KG1 (cell line): ENCODE measurements at places on chromosomes 3 and 15.

DNA sequence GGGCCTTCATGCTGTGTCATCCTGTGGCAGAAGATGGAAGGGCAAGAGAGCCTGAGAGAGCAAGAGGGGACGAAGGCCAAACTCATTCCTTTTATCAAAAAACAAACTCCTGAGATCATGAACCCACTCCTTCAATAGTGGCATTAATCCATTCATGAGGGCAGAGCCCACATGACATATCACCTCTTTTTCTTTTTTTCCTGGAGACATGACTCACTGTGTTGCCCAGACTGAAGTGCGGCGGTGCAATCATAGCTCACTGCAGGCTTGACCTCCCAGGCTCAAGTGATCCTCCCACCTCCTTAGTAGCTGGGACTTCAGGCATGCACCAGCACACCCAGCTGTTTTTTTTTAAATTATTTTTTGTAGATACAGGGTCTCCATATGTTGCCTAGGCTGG lies 92.0 kb upstream of the RNU6-1 start:
- DNase-seq, result no peak

GRCh38 chr3:127831723-127832172 lies 9.4 kb upstream of the MGLL start:
- DNase-seq, result peak; percentile 42

- no peak for DNase-seq
These were observed 23.9 kb downstream of the SEC22C start for GRCh38 chr3:42557854-42558253.

- DNase-seq, result no peak
These were observed 88.4 kb downstream of the LMLN start for GRCh38 chr3:198048445-198048844.

GRCh38 chr3:50453907-50454306 lies 49.5 kb downstream of the CACNA2D2 start:
- DNase-seq, result no peak

GRCh38 chr3:139308560-139308959 lies 35.3 kb upstream of the MRPS22 start:
- DNase-seq, result no peak

GRCh38 chr15:40511093-40511471 lies 40.3 kb downstream of the CHST14 start:
- no peak for DNase-seq

- DNase-seq, result no peak
These were observed 3.6 kb downstream of the TAGLN3 start for GRCh38 chr3:112002096-112002971.

- no peak for DNase-seq
These were observed 26.9 kb upstream of the AKAP13 start for GRCh38 chr15:85353516-85353915.

DNA sequence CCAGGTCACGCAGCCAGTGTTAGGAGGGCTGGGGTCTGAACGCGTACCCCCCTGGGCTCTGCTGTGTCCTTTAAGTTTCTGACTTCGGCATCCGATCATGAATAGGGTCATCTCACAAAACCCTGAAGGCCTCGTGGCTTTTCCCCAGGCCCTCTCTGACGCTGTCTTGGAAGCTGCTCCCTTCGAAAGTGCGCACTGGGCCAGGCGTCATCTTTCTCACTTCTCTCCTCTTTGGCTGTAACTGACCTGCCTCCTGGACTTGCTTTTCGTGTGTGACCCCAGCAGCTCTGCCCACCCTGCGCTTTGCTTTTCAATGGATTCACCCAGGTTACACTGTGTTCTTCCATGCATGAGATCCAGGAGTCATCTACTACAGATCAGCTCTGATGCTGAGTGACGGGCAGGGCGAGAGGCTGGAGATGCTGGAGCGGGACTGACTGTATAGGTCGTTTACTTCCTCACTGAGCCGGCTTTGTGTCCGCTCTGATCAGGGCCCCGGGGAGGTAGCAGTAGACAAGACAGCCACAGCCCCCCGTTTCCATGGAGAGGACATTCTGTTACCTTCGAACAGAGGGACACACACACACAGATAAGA lies 45.0 kb upstream of the PCSK6 start:
- no peak for DNase-seq

GRCh38 chr3:17579289-17580031 lies 163.0 kb downstream of the TBC1D5 start:
- DNase-seq, result no peak

- DNase-seq, result no peak
These were observed 113.1 kb downstream of the ABI3BP start for GRCh38 chr3:100880072-100880471.

DNA sequence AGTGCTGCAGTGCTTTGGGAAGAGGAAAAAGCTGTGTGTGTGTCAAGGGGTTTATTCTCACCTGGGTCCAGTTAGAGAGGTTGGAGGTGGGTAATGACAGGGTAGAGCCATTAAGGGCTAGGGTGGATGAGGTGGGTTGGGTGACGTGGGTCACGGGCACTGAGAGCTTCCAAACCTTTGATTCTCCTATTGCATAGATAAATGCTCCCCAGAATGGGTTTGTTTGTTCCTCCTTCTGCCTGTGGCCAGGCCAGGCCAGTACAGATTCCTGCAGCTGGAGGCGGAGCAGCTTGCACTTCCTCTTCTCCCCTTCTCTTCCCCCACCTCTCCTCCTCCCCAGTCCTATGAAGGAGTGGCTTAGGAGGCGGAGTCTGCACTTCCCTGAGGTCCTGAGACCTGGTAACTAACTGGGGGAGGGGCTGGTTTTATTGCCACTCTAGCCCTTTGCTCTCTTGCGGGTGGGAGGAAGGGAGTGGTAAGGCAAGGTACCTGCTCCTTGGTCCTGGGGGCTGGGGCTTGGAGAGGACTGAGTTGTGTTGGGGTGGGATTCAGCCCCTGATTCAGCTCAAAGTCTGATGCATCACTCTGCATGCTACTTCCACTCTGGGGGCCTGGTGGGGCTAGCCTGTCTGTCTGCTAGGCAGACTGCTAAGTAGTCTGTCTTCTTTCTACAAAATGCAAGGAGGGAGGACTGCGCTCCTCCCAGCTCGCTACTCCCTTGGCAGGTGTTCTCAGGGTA lies 3.5 kb downstream of the SPINT1 start:
- peak; percentile 71 for DNase-seq

- no peak for DNase-seq
These were observed 161.8 kb downstream of the EDEM1 start for GRCh38 chr3:5349343-5349742.

DNA sequence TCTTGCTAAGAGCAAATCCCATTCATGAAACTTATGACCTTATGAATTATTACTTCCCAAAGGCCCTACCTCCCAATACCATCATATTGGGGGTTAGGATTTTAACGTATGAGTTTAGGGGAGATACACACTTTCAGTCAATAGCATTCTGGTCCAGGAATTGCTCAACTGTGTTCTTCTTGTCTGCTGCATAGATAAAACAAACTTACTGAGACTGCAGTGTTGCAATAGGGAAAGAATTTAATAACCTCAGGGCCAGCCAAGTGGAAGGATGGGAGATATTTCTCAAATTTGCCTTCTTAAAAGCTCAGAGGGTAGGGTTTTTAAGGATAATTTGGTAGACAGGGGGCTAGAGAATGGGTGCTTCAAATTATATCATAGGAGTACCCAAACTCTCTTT lies 625.8 kb downstream of the OTOL1 start:
- no peak for DNase-seq

DNA sequence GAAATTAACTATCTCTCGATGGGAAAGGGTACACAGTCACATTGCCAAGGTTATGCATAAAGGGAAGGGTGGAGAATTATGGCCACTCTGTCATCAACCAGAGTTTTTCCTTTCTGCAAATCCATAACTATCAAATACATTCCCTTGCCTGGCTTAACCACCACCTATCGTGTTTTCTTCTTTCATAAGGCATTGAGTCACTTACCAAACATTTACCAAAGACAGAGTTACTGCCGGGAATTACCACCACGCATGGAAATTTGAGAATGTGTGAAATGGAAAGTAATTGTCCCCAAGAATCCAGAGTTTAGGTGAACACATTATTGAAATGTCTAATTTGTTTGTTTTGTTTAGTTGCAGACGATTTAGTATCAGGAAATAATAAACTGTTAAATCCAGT lies 134.3 kb upstream of the LRRN1 start:
- DNase-seq, result no peak

DNA sequence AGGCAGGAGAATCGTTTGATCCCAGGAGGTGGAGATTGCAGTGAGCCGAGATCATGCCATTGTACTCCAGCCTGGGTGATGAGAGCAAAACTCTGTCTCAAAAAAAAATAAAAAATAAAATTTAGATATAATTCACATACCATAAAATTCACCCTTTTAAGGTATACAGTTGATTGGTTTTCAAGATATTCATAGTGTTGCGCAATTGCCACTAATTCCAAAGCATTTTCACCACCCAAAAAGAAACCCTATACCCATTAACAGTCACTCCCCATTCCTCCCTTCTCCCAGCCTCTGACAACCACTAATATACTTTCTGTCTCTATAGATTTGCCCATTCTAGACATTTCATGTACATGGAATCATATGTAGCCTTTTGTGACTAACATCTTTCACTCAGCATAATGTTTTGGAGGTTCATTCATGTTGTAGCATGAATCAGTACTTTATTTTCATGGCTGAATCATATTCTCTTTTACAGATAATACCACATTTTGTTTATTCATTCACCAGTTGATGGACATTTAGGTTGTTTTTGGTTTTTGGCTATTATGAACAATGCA lies 116.7 kb downstream of the RASA2 start:
- DNase-seq, result no peak

DNA sequence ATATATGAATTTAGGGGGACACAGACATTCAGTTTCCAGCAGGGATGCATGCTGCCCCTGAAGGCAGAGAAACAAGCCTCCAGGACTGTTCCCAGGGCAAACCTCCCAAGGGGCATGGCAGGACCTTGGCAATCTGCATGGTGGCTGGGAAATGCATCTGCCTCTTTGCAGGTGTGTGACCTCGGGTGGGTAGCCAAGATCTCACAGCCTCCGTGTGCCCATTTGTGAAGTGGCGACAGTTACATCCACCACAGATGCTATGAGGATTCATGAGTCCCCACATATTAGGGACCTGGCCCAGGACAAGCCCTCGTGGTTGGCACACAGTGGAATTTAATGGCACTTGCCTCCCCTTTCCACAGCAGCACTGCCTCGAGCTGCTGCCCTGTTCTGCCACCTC lies 29.9 kb downstream of the SLC28A1 start:
- no peak for DNase-seq

DNA sequence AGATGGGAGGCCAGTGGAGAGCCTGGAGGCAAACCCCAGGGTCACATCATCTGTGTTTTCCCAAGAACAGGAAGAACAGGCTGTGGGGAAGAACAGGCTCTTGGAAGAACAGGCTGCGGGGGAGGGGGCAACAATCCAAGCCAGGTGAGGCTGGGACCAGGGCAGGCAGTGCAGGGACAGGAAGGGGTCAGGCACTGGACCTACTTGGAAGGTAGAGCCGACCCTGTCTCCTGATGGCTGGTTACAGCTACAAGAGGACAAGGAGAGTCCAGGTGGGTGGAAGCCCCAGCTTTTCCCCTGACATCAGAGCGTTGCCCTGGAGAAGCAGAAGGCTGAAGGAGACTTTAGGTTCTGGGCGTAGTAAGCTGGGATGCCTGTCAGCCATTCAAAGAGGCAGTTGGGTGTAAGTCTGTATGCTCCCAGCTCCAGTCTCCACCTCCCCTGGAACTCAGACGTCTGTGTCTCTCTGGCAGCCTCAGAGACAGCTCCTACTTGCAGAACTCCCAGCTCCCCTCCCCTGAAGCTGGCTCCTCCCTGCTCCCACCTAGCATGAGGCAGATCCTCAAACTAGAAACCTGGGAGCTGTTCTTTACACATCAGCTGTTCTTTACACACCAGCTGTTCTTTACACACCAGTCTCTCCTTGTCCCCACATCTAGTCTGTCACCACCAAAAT lies 130.9 kb downstream of the DNAJB8 start:
- no peak for DNase-seq

DNA sequence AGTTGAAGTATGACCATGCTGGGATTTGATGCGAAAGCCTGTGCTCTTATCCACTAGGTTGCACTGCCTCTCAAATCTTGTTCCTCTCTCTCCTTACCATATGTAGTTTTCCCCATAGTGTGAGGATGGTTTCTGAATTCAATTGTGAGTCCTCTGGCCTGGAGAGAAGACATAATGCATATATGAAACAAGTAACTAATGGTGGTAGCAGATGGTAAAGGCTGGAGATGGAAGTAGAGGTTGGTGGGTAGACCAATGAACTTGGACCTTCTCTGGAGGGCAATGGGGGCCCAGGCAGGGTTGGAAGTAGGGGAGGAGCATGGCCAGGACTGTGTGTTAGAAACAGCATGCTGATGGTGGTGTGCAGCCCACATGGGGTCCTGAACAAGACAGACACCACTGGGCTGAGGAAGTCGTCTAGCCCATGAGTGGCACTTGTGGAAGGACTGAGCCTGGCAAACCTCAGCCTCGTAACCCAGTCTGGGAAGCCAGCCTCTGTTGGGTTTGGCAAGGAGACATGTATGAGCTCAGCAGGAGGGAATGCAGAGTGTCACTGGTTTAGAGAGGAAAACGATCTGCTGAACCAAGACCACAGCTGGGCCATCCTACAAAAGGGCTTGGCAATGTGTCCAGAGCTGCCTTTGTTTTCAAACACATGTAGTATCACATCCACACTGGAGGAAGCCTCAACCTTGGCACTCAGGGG lies 18.5 kb upstream of the LMCD1 start:
- DNase-seq, result no peak

- DNase-seq, result peak; percentile 38
These were observed 3.3 kb upstream of the CP start for GRCh38 chr3:149224736-149225594.

GRCh38 chr3:133927540-133928066 lies 31.9 kb upstream of the RAB6B start:
- DNase-seq, result peak; percentile 42

DNA sequence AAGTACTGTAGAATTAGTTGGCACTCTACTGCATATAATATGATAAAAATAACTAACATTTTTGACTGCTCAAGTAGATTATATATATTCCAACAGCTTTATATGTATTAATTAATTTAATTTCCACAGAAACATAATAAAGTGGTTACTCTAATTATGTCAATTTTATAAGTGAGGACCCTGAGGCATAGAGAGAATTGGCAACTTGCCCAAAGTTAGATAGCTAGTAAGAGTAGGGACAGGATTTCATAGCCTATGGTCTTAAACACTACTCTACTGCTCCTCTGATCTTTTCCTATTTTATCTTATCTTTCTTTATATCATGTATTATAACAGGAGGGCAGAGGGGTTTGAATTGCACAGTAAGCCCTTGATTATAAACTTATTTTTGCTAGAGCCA lies 418.7 kb upstream of the SGO1 start:
- no peak for DNase-seq

GRCh38 chr15:77797270-77797669 lies 164.6 kb upstream of the LINGO1 start:
- DNase-seq, result no peak
